Psoas muscle (tissue), 8 donors: ENCODE measurements at places on chromosomes 11 and 22. TPM values are rescaled to one million over a fixed set of nuclear protein-coding genes. Genes with fewer than 3 reads are reported as not detected.

DNA sequence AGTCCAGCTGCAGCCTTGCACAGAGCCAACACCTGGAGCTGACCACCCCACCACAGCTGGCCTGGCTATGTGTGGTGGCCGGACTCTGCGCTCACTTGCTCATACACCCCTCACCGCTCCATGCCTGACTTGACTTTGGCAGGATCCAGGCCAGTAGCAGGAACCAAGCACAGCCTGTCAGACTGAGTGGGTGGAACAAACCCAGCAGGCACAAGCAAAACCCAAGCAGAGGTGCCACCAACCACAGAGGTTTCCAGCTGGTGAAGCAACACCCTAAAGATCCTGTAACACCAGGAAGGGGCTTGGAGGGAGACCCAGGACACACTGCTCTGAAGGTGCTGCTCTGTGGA lies 44.9 kb upstream of the WNT11 start:
- DNase-seq: peak; percentile 83

- DNase-seq: no peak
Observed at GRCh38 chr22:17655289-17655688, 16.7 kb downstream of the BCL2L13 start.

GRCh38 chr11:16962146-16962545 lies 52.1 kb downstream of the PLEKHA7 start:
- no peak for DNase-seq

GRCh38 chr22:22045571-22046335 lies 63.2 kb upstream of the TOP3B start:
- no peak for DNase-seq

GRCh38 chr22:23166841-23167616 lies 13.3 kb upstream of the BCR start:
- DNase-seq: no peak

GRCh38 chr11:98260983-98261382 lies 759.8 kb upstream of the CNTN5 start:
- DNase-seq: no peak

DNA sequence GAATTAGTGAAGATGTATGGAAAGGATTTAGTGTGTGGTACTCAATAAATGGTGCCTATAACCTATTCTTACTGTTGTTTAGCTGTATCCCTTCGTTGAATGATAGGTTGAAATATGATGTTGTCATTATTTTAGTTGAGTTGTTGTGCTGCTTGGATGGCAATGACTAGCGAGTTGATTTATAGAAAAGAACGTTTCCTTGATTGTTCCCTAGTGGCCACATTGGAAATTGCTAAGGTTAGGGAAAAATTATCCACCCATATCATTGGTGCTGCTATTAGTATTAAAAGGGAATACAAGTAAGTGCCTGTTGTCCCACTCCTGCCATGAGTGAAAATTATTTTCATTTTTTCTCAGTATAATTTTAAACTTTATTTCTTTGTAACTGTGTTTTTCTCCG lies 14.5 kb downstream of the EMSY start:
- DNase-seq: no peak

DNA sequence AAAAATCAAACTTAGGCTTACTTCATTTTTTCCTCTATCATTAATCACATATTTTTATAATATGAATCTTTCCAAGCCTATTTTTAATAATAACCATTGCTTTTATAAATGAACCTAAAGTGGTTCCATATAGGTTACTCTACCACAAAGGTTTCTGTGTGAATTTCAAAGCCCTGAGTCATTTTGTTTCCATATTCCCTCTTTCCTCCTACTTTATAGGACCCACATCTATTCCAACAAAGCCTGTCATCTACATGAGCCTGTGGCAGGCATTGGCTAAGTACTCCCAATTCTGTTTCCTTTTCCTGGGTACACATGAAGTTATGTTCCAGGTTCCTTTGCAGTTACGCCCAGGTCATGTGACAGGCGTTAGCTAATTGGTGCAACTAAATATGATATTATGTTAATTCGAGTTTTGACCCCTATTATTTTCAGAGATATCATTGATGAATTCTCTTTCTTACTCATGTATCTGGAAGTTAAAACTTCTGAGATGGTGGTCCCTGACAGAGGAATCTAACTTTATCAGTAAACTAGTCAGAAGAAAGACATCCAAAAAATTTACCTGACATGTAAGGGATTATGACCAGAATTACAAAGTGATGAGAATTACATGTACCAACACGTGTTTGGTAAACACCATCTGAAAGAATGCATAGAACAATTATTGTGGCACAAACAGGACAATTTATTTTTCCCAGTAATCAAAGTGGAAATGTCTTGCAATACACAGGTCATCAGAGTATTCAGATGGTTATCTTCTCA lies 1264.0 kb upstream of the CNTN5 start:
- no peak for DNase-seq

GRCh38 chr22:41668971-41669911 lies 19.4 kb downstream of the SNU13 start:
- no peak for DNase-seq

DNA sequence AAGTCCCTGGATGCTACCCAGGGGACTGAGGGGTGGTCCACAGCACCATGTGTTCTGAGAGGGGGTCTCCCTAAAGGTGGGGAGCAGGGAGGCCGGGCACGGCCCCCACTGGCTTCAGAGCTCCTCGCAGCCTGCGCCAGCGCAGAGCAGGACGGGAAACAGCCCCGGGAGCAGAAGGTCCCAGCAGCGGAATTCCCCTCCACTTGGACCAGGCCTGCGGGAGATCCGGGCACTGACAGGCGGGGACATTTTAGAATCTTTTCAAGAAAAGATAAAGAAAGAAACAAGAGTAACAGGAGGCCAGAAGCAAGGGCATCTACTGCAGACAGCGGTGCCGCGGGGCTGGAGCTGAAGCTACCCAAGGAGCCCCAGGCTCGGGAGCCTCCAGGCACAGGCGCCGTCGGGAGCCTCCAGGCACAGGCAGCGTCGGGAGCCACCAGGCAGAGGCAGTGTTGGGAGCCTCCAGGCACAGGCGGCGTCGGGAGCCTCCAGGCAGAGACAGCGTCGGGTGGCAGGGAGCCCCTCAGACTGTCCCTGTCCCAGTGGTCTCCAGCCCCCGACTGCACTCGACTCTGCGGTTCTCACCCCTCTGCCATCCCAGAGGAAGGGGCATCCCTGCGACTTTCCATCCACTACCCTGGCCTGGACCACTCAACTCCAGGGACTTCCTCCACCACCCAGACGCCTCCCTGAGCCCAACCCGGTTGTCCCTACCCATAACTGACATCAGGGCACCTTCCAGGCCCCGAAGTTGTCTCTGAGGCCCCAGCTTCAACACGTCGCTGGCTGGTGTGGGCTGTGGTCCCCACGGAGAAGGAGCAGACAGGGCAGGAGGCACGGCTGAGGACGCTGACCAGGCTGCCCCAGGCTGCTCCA lies 211.1 kb downstream of the BRD1 start:
- DNase-seq: no peak

GRCh38 chr11:102318469-102318868 lies 1.2 kb downstream of the BIRC3 start:
- no peak for DNase-seq

- DNase-seq: no peak
Observed at GRCh38 chr11:57432714-57433163, 5.8 kb upstream of the SLC43A3 start.

DNA sequence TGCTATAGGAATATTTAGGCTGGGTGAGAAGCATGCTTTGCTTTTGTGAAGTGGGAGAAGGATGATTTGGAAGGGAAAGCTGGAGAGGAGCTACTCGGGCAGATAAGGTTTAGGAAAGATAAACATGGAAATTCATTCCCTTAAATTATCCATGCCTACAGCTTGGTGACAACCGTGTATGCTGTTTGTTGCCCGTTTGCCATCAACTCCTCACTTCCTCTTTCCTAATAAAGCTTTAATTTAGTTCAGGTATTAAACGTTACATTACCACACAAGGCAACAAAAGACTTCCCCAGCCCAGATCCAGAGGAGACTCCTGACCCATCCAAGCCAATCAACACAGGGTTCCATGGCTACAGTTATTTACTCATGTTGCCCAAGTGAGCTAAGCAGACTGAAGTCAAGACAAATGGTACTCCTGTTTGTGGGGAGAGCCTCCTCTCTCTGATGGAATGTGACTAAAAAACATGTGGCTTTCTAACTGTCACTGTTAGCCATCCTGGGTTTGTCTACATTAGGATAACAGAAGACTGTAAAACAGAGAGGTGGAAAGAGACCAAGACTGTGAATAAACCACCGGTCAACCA lies 101.7 kb upstream of the GRAMD1B start:
- DNase-seq: no peak

- DNase-seq: no peak
Observed at GRCh38 chr11:73121692-73122091, 20.4 kb downstream of the FCHSD2 start.

DNA sequence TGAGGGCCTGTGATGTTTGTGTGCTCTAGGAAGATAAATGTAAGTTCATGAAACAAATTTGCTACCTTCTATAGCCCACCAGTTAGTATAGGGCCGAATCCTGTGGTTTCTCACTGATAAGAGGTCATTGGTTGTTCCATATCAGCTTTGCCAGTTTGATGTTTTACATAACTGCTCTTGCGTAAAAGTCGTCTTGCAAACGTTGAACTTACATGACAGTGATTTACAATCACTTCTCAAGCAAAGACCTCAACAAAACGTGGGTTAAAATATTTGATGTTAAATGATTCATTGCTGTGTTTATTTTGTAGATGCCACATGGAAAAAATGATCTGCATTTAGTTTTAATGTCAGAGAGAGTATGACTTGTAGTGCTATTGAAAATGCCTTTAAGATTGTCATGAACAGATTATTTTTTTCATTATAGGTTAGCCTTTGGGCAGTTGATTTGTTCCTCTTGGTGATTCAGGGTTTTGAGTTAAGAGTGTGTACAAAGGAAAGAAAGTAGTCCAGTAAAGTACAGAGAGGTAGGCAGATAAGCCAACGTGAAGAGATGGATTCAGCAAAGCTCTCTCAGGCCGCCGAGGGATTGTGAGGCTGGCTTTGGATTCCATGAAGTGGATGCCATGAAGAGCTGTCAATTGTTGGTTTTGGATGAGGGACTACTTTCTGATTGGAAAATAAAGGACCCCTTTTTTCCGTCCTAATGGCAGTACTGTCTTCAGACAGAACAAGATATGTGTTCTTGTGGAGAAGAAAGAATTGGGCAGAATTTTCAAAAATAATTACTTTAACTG lies 2.6 kb downstream of the EWSR1 start:
- no peak for DNase-seq

Gene ZP1
- total RNA-seq: not detected

Gene CLDN5
- total RNA-seq: 23.0 TPM

Gene DRICH1
- total RNA-seq: 0.21 TPM

Gene CDC42BPG
- total RNA-seq: 0.05 TPM

Gene SLC17A6
- not detected for total RNA-seq
